ENCODE measurements at places on chromosomes 13 and 19.

GRCh38 chr19:1361601-1362386 lies 21.9 kb upstream of the NDUFS7 start:
- H3K4me1 ChIP-seq: peaks cover 2% of the 10 kb centered on the region
- no peak for DNase-seq
- H3K27ac ChIP-seq: no peak overlapping the region
- no peak overlapping the region for H3K4me3 ChIP-seq

DNA sequence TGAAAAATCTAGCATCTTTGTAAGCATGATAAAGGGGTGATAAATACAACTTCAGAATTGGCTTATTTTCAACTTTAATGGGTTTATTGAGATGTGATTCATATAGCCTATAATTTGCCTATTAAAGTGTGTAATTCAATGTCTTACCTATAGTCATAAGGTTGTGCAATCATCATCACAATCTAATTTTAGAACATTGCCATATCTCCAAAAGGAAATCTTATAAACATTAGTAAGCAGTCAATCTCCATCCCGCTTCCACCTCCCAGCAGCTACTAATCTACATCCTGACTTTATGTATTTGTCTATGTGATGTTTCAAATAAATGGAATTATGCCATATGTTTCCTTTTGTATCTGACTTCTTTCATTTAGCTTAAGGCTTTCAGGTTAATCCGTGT lies 145.2 kb upstream of the KLHL1 start:
- no peak overlapping the region for H3K4me3 ChIP-seq
- H3K27me3 ChIP-seq: no peaks in the 10 kb centered on the region
- no peaks in the 10 kb centered on the region for H3K4me1 ChIP-seq
- no peak for DNase-seq
- no peaks in the 10 kb centered on the region for H3K36me3 ChIP-seq
- no peak overlapping the region for H3K27ac ChIP-seq

- H3K27ac ChIP-seq: no peak overlapping the region
- no peak overlapping the region for H3K4me3 ChIP-seq
These were observed 5.7 kb upstream of the ATF5 start for GRCh38 chr19:49923055-49924003.

- no peak within 1 kb of the TSS for H3K27ac ChIP-seq
- H3K27me3 ChIP-seq: no peaks in the 10 kb centered on the region
- no peak for DNase-seq
- H3K4me3 ChIP-seq: no peak within 1 kb of the TSS
These were observed at the start of gene ACOD1 for GRCh38 chr13:76948149-76948548. Gene ACOD1 (plus strand): TSS chr13:76948511. CDS start chr13:76948559, 48 bp downstream.

DNA sequence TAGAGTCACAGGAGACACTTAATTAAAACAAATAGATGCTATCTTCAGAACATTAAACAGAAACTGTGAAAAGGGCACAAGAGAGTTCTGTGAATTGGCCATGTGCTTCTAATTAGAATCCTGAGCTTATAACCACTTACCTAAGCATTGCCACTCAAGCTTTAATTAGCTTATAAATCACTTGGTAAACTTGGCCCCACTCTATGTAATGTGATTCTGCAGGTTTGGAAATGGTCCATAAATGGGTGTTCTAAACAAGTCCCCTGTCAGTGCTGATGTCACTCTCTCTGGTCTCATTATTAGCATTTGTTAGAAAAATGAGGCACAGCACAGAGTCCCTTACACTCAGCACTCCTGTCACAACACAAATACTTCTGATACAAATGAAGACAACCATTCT lies 18.0 kb downstream of the ZNF91 start:
- H3K36me3 ChIP-seq: peaks cover 55% of the 10 kb centered on the region
- no peaks in the 10 kb centered on the region for H3K27me3 ChIP-seq
- no peak for DNase-seq
- no peaks in the 10 kb centered on the region for H3K4me1 ChIP-seq
- H3K27ac ChIP-seq: no peak overlapping the region
- no peak overlapping the region for H3K4me3 ChIP-seq

GRCh38 chr19:58252102-58252685 lies 23.5 kb downstream of the ZNF544 start:
- peaks cover 68% of the 10 kb centered on the region for H3K36me3 ChIP-seq
- DNase-seq: no peak
- no peaks in the 10 kb centered on the region for H3K27me3 ChIP-seq

DNA sequence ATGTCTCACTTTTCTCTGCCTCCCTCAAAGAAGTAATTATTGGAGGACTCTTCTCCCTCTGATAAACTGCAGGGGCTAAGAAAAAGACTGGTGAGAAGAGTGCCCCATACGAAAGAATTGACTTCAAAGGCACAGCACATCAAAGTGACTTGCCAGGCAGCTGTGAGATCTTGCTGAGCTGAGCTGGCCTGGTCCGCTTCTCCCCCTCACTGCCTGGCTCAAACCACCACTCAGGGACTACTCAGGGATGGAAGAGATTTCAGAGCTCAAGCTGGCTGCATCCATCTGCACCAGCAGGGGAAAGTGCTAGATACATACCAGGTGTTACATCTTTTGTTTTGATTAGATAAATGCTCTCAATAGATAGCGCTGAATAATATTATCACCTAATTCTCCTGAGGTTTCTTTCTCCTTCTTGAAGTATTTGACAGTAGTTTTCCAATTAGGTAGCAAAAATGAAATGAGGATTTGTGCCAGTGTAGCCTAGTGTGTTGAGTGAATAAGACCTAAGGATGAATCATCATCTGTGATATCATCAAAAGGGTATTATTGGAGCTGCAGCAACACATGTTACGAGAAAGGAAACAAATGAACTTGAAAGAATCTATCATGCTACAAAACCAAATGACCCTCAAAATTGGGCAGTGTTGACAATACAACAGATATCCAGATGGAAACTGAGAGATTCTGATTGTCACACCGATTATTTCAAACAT lies 379.8 kb downstream of the TBC1D4 start:
- no peak overlapping the region for H3K27ac ChIP-seq
- no peaks in the 10 kb centered on the region for H3K4me1 ChIP-seq
- DNase-seq: no peak
- no peaks in the 10 kb centered on the region for H3K27me3 ChIP-seq

DNA sequence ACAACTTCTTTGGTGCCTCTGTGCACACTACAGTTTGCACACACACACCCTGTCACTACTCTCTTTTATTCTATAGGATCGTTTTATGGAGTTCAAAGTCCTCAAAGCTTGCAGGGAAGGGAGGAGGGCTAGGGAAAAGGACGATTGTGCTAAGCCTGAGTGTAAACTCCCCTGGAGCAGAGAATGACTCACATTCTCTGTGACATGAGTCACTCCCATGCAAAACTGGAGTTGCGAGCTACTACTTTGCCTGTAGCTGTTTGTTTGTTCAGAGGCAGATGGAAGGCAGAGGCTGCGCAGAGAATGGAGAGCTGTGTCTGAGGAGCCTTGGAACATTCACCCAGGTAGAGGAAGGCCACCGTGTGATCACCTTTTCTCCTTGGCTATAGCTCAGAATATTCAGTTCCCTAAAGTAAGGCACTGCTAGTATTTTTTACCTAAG lies 80.5 kb upstream of the MBNL2 start:
- H3K4me1 ChIP-seq: peaks cover 10% of the 10 kb centered on the region
- no peaks in the 10 kb centered on the region for H3K36me3 ChIP-seq
- peak; percentile 97 for DNase-seq
- peak overlapping the region; percentile 47 for H3K4me3 ChIP-seq
- no peaks in the 10 kb centered on the region for H3K27me3 ChIP-seq
- peak overlapping the region; percentile 98 for H3K27ac ChIP-seq

DNA sequence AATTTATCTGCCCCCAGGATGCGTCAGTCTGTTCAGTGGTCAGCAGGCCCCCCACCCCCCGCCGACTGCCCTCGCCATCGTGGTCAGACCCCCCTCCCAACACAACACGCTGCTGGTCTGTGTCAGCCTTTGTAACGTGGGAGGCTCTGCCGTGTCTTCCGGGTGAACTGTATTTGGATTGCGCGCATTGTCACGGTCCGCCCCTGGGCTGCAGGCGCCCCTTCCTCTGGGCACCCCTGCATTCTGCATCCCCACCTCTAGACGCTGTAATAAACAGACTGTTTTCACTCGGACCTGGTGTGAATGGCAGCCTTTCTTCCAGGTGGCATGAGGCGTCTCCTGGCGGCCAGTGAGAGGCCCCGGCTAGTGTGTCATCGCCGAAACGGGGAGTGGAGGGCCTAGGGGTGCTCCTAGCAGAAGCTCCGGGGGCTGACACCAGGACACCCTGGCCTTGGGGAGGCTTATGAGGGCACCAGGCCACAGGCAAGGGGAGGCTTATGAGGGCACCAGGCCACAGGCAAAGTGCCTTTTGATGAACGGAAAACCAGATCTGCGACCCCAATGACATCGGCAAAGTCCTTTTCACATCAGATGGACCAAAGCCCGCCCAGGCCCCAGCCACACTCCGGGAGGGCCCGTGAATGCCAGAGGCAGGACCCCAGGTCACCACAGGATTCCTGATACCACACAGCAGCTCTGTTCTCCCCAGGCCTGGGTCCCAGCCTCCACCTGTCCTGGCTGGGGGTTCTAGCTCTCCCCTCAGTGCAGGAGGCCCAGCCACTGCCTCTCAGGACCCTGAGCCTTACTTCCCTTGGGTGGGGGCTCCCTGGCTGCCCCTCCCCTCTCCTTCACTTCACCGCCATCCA lies 3.6 kb downstream of the PLEKHJ1 start:
- H3K27me3 ChIP-seq: no peaks in the 10 kb centered on the region
- H3K27ac ChIP-seq: no peak overlapping the region
- DNase-seq: no peak
- H3K36me3 ChIP-seq: peaks cover 59% of the 10 kb centered on the region
- peaks cover 26% of the 10 kb centered on the region for H3K4me1 ChIP-seq

DNA sequence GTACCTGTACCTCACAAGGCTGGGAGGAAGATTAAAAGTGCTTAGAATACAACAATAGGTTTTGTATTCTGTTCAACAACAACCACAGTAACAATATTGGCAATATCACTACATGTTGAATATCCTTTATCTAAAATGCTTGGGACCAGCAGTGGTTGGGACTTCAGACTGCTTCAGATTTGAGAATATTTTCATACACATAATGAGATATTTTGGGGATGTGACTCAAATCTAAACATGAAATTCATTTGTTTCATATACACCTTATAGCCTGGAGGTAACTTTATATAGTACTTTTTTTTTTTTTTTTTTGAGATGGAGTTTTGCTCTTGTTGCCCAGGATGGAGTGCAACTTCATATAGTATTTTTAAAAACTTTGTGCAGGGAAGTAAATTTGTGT lies 73.9 kb downstream of the USP12 start:
- no peaks in the 10 kb centered on the region for H3K4me1 ChIP-seq
- no peak overlapping the region for H3K27ac ChIP-seq
- peaks cover 29% of the 10 kb centered on the region for H3K36me3 ChIP-seq
- no peaks in the 10 kb centered on the region for H3K27me3 ChIP-seq
- H3K4me3 ChIP-seq: no peak overlapping the region
- DNase-seq: no peak

- H3K4me1 ChIP-seq: no peaks in the 10 kb centered on the region
- no peak overlapping the region for H3K27ac ChIP-seq
- no peak overlapping the region for H3K4me3 ChIP-seq
- H3K27me3 ChIP-seq: no peaks in the 10 kb centered on the region
- no peak for DNase-seq
These were observed 167.4 kb downstream of the NALCN start for GRCh38 chr13:101248739-101249514.

DNA sequence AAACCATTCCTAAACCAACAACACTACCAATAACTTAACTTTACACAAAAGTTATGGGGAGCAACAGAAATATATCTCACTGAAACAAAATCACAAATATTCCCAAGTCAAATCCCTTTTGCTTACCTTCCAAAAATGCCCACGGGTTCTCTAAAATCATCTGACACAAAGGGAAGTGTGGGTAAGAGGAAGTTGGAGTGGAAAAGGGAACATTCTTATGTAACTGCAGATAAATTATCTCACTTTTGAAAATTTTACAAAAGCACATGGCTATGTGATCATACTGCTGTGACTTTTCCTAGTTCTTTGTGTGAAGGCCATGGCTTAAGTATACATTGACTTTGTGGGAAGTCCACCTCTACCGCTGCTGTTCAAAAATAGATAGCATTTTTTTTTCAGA lies 350.5 kb downstream of the GPC6 start:
- no peaks in the 10 kb centered on the region for H3K27me3 ChIP-seq
- H3K36me3 ChIP-seq: no peaks in the 10 kb centered on the region
- no peak for DNase-seq

DNA sequence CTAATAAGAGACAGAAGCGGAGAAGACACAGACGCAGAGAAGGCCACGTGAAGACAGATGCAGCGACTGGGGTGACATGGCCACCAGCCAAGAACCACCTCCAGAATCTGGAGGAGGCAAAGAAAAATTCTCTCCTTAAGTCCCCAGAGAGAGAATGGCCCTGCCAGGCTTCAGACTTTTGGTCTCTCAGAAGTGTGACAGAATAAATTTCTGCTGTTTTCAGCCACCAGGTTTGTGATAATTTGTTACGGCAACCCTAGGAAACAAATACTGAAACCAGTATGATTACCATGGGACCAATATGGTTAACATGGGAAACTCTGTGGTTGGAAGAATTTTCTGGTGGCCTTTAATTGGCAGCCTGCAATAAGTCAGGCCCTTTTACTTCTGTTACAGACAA lies 63.9 kb upstream of the DOCK9 start:
- no peaks in the 10 kb centered on the region for H3K27me3 ChIP-seq

DNA sequence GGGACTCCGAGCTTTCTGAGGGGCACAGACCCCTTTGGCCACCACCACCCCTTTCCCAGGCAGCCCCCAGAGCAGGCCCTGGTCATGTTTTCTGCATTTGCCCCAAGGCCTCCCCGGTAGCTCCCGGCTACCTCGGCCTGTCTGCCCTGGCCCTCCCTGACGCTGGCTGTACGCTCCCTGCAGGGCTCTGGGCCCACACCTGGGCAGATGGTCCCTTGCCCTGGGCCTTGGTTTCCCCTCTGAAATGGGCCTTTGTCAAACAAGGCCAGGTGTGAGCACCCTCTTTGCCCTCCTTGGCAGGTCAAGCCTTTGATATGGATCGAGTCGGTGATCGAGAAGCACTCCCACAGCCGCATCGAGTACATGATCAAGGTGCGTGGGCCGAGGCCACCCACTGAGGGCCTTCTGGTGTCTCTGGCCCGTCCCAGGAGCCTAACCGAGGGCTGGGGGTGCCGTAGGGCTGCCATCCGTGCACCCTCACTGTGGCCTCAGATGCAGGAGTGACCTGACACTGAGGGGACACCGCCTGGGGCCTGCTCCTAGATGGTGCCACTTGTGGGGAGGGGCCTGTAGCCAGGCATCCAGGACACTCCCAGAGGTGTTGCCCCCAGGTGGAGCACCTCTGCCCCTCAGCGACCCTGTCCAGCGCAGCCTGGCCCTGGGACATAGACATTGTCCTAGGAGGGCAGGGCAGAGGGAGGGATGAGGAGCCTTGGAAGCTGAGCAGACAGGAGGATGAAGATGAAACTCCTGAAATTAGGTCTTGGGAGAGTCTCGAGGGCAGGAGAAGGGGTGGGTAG lies 30.3 kb downstream of the AP1M1 start:
- H3K36me3 ChIP-seq: peaks cover 84% of the 10 kb centered on the region
- H3K27ac ChIP-seq: no peak overlapping the region
- H3K4me3 ChIP-seq: no peak overlapping the region
- H3K4me1 ChIP-seq: no peaks in the 10 kb centered on the region
- H3K27me3 ChIP-seq: no peaks in the 10 kb centered on the region
